ENCODE measurements at places on chromosomes 2 and 18. TPM values are rescaled to one million over a fixed set of nuclear protein-coding genes. Genes with fewer than 3 reads are reported as not detected.

The MAP2 gene
- 267 TPM for total RNA-seq

The DCDC2C gene
- total RNA-seq = 1.6 TPM

The TMEM169 gene
- 19.5 TPM for total RNA-seq

The HTRA2 gene
- total RNA-seq = 30.6 TPM

The HEATR5B gene
- total RNA-seq = 73.4 TPM

The CIB4 gene
- total RNA-seq = not detected

The POMC gene
- total RNA-seq = 3.4 TPM

The MARCO gene
- total RNA-seq = 0.16 TPM

The CASP10 gene
- 11.5 TPM for total RNA-seq

The FBLN7 gene
- total RNA-seq = 17.3 TPM

The TSPYL6 gene
- 0.44 TPM for total RNA-seq

The ADRA2B gene
- total RNA-seq = 1.9 TPM
